CD8-positive, alpha-beta memory T cell (primary cell): ENCODE measurements at places on chromosomes 7 and 10. TPM values are rescaled to one million over a fixed set of nuclear protein-coding genes. Genes with fewer than 3 reads are reported as not detected.

Gene SEMA3C
- not detected for total RNA-seq

Gene LRIT1
- not detected for total RNA-seq

DNA sequence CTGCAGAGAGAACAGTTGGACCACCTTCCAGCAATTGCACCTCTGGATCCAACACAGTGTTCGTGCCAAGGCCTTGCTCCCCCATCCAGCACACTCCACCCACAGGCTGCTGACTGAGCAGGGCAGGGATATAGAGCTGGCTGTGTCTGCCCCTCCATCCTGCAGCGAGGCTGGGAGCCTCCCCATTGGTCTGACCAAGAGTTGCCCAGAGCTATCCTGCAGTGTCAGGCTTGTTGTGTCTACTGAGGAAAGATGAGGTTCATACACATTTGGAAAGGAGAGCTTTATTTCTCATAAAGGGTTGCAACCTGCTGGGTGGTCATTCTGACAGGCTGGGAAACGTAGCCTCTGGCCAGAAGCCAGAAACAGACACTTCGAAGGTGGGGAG is 27.1 kb downstream of the PRF1 start:
- no peaks in the 10 kb centered on the region for H3K27me3 ChIP-seq
- H3K4me3 ChIP-seq = no peak overlapping the region
- peaks cover 50% of the 10 kb centered on the region for H3K4me1 ChIP-seq
- DNase-seq = no peak

DNA sequence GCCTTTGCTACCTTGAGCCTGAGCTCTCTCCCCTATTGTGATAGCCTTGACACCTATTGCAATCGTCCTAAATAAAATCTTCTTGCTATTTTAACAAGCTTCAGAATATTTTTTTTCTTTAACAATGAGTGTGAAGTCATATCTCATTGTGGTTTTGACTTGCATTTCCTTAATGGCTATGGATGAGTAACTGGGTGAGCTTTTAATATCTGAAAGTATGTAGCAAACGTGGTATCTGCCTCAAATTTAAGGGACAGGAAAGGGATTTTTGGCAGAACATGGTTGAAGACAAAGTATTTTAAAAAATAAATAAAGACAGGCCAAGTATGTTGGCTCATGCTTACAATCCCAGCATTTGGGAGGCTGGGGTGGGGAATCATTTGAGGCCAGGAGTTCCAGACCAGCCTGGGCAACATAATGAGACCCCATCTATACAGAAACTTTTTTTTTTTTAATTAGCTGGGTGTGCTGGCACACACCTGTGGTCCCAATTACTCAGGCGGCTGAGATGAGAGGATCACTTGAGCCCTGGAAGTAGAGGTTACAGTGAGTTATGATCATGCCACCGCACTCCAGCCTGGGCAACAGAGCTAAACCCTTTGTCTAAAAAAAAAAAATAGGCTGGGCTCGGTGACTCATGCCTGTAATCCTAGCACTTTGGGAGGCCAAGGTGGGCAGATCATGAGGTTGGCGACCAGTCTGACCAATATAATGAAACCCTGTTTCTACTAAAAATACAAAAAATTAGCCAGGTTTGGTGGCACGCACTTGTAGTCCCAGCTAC is 319.3 kb upstream of the NRP1 start:
- H3K27ac ChIP-seq = no peak overlapping the region
- H3K4me1 ChIP-seq = no peaks in the 10 kb centered on the region
- H3K4me3 ChIP-seq = no peak overlapping the region
- no peak for DNase-seq

Gene CNNM1
- 0.16 TPM for total RNA-seq

GRCh38 chr7:1160670-1161021 is 650 bp upstream of the ZFAND2A start:
- peak overlapping the region; percentile 56 for H3K4me3 ChIP-seq
- peak overlapping the region; percentile 90 for H3K27ac ChIP-seq
- H3K36me3 ChIP-seq = peaks cover 16% of the 10 kb centered on the region
- no peaks in the 10 kb centered on the region for H3K27me3 ChIP-seq

DNA sequence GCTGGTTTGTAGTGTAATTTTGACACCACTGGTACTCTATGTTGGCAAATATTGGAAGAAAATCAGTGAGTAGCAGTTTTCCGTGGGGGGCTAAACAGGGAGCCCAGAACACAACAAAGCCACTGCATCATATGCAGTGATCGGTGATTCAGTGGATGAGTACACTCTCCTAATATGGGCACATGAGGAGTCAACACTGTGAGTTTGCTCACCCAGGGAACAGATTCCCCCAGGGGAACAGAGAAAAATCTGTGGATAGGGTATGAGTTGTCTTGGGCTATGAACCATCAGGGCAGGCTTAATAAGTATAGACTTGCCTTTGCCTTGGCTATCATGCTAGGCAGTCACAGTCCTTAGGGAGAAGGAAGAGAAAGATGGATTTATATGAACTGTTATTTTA is 227.7 kb upstream of the SEMA3E start:
- no peak overlapping the region for H3K4me3 ChIP-seq
- no peaks in the 10 kb centered on the region for H3K4me1 ChIP-seq
- H3K36me3 ChIP-seq = no peaks in the 10 kb centered on the region
- H3K27ac ChIP-seq = no peak overlapping the region
- DNase-seq = no peak
- H3K27me3 ChIP-seq = no peaks in the 10 kb centered on the region

Gene BMPR1A
- 20.9 TPM for total RNA-seq

Gene BUB3
- 254 TPM for total RNA-seq

Gene ANKRD7
- total RNA-seq = 0.64 TPM

DNA sequence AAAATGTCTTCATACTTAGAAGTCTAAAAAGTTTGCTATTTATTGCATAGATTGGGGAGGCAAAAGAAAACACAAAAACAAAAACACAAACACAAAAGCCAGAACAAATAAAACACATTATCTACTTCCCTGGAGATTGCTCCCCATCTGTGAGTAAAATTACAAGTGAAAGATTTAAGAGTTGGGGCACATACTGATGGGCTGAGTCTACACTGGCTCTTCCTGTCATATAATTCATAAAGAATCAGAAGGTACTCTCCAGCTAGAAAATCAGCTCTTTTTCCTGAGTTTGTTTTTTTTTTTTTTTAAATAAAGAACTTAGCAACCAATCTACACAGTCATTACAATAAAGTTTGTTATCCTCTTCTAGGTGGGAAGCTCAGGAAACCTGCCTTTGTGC is 192.4 kb upstream of the LRRN3 start:
- H3K4me1 ChIP-seq = no peaks in the 10 kb centered on the region
- H3K36me3 ChIP-seq = no peaks in the 10 kb centered on the region
- DNase-seq = no peak
- H3K27ac ChIP-seq = no peak overlapping the region
- H3K4me3 ChIP-seq = no peak overlapping the region
- H3K27me3 ChIP-seq = no peaks in the 10 kb centered on the region

- DNase-seq = no peak
- no peaks in the 10 kb centered on the region for H3K36me3 ChIP-seq
- H3K27ac ChIP-seq = no peak overlapping the region
- H3K4me3 ChIP-seq = no peak overlapping the region
Measured at GRCh38 chr10:10010397-10010796, 1007.3 kb upstream of the CELF2 start.

GRCh38 chr7:129801882-129802281 is 150.9 kb downstream of the UBE2H start:
- no peaks in the 10 kb centered on the region for H3K36me3 ChIP-seq
- DNase-seq = peak; percentile 15
- H3K4me1 ChIP-seq = no peaks in the 10 kb centered on the region
- no peaks in the 10 kb centered on the region for H3K27me3 ChIP-seq

DNA sequence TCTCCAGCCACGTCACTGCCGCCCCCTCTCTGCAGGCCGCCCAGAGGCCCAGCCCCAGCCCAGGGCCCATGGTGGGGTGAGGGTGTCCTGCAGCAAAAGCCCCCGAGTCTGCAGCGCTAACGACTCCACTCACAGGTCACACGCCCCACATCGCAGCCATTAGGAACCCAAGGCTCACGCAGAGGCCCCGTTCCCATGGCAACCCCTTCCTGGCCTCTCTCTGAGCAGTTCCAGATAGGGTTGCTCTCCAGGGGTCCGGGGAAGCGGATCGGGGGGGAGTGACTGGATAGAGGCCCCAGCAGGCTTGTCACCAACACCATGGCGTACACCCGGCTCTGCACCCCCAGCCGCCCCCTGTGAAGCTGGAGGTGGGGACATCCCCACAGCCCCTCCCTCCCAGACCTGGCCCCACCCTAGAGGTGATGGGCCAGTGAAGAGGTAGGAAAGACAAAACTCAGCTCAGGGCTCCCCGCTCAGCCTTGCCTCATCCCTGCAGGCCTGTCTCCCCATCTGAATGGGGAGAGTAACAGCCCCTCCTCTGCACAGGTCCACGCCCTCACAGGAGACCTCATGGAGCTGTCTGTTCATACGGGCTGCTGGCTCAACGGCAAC is 41.2 kb downstream of the TNRC18 start:
- H3K36me3 ChIP-seq = peaks cover 6% of the 10 kb centered on the region
- H3K4me3 ChIP-seq = no peak overlapping the region
- no peaks in the 10 kb centered on the region for H3K27me3 ChIP-seq
- no peak overlapping the region for H3K27ac ChIP-seq

GRCh38 chr10:114042895-114043531 is 653 bp upstream of the ADRB1 start:
- no peak for DNase-seq
- no peaks in the 10 kb centered on the region for H3K36me3 ChIP-seq
- peaks cover 6% of the 10 kb centered on the region for H3K4me1 ChIP-seq
- H3K4me3 ChIP-seq = no peak overlapping the region

Gene TWIST1
- not detected for total RNA-seq

DNA sequence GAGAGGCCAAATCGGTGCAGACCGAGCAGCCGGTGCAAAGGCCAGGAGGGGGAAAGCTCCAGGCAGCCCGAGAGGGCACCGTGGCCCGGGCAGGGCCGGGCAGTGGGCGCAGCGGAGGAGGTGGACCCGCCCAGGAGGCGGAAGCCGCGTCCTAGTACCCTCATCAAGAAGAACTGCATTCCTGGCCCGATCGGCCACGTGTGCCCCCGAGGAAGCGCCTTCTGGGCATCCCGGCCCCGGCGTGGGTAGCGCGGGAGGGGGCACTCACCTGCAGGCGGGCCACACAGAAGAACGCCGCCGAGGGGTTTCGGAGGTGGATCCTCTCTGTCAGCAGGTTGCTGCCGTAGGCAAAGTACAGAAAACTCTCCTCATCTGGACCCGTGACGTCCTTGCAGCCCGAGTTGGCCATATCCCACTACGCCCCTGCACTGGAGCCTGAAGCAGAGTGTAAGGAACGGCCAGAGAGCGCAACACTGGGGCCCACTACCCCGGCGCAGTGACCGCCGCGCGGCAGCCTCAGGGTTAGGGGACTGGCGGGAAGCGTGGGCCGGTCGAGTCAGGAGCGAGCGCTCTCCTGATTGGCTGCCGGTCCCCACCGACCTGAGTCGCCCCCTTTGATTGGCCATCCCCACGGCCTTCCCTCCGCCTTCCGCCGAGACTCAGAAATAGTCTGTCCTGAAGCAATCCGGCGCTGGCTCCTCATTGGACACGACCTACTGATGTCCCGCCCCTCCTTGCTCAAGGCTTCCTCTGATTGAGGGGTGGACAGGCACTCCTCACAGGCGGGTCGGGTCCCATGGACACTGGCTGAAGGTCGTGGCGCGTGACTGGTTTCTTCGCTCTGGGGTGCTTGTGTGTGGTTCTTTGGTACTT is at the start of gene GGCT:
TSS of gene GGCT (minus strand) at position 529 of the 873 bp plus-strand sequence. CDS start at position 409, 120 bp downstream.
- peak within 1 kb of the TSS; percentile 85 for H3K4me3 ChIP-seq
- no peaks in the 10 kb centered on the region for H3K36me3 ChIP-seq
- DNase-seq = peak; percentile 97

Gene ACSM6
- not detected for total RNA-seq

- H3K27ac ChIP-seq = no peak overlapping the region
- H3K36me3 ChIP-seq = no peaks in the 10 kb centered on the region
- no peaks in the 10 kb centered on the region for H3K4me1 ChIP-seq
- H3K27me3 ChIP-seq = no peaks in the 10 kb centered on the region
- no peak overlapping the region for H3K4me3 ChIP-seq
Measured at GRCh38 chr7:135843214-135843613, 94.6 kb upstream of the FAM180A start.

Gene SPDYE6
- not detected for total RNA-seq

DNA sequence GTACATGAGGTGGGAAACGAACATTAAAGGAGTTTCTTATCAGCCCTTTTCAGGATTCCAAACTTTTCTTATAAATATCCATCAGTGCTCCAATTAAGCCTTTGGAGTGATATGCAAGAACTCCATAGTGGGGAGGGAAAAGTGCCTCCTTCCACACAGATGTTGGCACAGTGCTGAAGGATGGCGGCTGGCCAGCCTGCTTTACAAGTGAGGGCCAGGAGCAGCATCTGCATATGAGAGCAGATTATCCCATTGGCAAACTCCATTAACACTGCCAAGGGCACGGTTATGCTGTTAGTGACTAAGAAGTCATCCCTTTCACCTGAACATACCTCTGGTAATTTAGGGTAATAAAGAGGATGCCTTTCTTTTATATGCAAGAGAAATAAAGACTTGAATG is 543.1 kb downstream of the CNTNAP2 start:
- H3K4me1 ChIP-seq = no peaks in the 10 kb centered on the region
- DNase-seq = no peak
- H3K27ac ChIP-seq = no peak overlapping the region
- no peaks in the 10 kb centered on the region for H3K27me3 ChIP-seq
- no peaks in the 10 kb centered on the region for H3K36me3 ChIP-seq

- no peaks in the 10 kb centered on the region for H3K4me1 ChIP-seq
- H3K27me3 ChIP-seq = no peaks in the 10 kb centered on the region
- no peak for DNase-seq
- no peaks in the 10 kb centered on the region for H3K36me3 ChIP-seq
Measured at GRCh38 chr7:45978010-45978681, 57.1 kb upstream of the IGFBP3 start.

Gene CACNA2D1
- total RNA-seq = not detected

Gene TACC2
- not detected for total RNA-seq

Gene KLF14
- total RNA-seq = not detected

Gene TAS2R41
- not detected for total RNA-seq

Gene NFE2L3
- total RNA-seq = 43.5 TPM

Gene COX15
- total RNA-seq = 36.5 TPM

GRCh38 chr7:124784879-124785818 is 19.6 kb upstream of the GPR37 start:
- H3K27me3 ChIP-seq = no peaks in the 10 kb centered on the region
- no peak overlapping the region for H3K27ac ChIP-seq
- DNase-seq = no peak
- H3K36me3 ChIP-seq = no peaks in the 10 kb centered on the region
- no peaks in the 10 kb centered on the region for H3K4me1 ChIP-seq

DNA sequence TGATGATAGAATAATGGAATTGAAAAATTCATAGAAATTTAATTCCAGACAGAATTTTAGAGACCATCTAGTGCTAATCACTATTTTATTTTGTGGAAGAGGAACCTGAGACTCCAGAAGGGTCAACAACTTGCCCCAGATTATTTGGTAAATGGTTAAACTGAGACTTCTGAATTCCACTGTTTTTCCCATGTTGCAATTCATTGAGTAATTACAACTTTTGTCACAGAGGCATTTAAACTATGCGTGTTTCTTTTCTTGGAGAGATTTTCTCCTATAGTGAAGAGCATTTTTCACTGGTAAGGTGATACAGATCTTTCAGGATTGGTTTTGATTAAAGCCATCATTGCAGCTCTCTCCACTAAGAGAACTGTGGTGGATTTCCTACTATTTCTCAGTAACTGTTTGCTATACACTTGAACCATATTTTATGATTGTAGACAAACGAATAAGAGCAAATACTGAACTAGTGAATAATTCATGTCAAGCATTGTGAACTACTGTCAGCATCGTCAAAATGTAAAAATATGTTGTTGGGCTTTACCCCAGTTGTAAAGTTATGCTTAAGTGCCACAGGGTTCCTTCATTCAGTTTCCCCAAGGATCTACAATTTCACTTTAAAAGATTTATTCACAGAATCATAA is 26.5 kb downstream of the LRGUK start:
- DNase-seq = no peak
- no peaks in the 10 kb centered on the region for H3K36me3 ChIP-seq
- no peaks in the 10 kb centered on the region for H3K27me3 ChIP-seq
- no peaks in the 10 kb centered on the region for H3K4me1 ChIP-seq
- H3K27ac ChIP-seq = no peak overlapping the region
